Upper lobe of right lung (tissue), 1 donor: ENCODE measurements at places on chromosomes 2 and 18. TPM values are rescaled to one million over a fixed set of nuclear protein-coding genes. Genes with fewer than 3 reads are reported as not detected.

DNAJC5G gene
- not detected for total RNA-seq

MFSD2B gene
- 0.35 TPM for total RNA-seq

GRCh38 chr2:60433018-60433596 lies 120.3 kb downstream of the BCL11A start:
- DNase-seq, result no peak

GRCh38 chr2:19189391-19189790 lies 169.0 kb downstream of the OSR1 start:
- no peak for DNase-seq

DNA sequence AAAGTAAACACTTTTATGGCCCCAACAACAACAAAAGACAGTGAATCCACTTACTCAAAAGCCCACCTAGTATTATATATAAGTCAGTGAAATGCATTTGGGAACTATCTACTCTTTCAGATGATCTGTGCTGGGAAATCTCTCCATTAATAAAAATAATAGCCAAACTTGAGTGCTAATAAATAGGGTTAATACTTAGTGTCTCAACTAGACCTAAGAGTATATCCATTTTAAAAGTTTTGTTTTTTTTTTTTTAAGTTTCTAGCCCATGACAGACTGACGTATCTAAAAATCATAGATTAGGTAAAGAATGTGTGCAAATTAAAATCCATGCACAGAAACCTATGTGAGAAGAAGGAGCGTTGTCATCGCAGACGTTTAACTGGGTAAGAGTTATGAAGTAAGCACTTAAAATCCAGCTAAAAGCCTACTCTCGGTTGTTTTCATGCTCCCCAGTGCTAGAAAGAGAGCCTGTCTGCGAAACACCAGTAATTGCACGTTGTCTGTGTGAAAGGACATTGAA lies 83.4 kb upstream of the PELI1 start:
- DNase-seq, result no peak
